ENCODE measurements at places on chromosomes 7 and 10.

GRCh38 chr10:28948046-28948445, 270.7 kb downstream of the BAMBI start:
- no peak for DNase-seq

- DNase-seq: no peak
Measured at GRCh38 chr7:76044375-76044865, 3.4 kb downstream of the STYXL1 start.

DNA sequence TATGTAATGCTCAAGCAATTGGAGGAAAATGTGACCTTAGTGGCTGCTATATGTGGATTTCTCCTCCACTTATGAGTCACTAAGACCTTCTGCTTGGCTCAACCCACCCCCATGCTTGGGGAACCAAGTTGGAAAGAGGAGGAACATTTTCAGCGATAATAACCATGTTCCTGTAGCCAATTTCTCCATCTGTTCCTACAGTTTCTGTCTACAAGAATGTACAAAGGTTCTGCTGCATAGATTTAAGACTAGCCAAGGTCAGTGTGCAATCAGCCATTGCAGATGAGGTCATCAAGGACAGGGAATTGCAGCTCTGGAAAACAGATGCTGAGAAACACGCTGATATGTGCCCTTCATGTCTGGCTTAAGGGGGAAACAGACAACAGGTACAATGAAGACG, 5.6 kb upstream of the NRCAM start:
- DNase-seq: no peak

- DNase-seq: no peak
Measured at GRCh38 chr10:45278860-45279498, 36.4 kb downstream of the OR13A1 start.

DNA sequence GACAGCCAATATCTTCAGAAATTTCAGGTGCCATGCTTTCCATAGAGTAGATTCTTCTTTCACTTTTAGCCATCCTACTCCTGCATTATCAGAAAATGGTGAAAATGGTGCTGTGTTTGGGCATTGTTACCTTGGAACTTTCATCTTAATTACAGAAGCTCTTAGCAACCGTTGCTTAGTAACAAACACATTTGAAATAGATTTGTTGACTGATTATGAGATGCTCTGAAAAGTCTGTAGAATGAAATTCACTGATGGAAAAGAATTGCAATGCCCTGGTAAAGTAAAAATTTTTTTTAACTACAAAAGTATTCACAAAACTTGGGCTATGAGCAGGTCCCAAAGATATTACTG, 249.3 kb upstream of the NEBL start:
- DNase-seq: no peak

Measured in stimulated activated CD8-positive, alpha-beta memory T cell treated with anti-CD3 and anti-CD28 coated beads, Interleukin-15, amount 100 ng/mL, for 1 hour (primary cell).